Left ventricle myocardium superior (tissue), 1 donor: ENCODE measurements at places on chromosomes 7 and 10.

- DNase-seq, result no peak
Observed at GRCh38 chr10:70619271-70620019, 16.9 kb upstream of the PRF1 start.

DNA sequence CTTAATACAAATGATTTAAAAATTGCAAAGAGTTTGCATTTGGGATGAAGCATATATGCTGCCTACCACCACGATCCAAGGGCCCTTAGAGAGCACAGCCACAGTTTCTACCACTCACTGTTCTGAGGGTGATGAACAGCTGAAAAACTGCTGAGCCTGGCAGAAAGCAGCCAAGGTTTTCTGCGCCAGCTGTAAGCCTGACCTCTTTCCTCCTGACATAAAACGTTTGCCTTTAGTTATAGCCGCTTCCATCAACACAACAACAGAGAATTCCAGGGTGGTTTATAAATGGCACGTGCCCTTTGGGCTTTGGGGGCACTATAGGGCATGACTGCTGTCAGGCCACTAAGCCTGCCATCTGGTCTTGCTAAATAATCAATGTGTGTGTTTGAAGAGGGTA, 222.8 kb downstream of the RELN start:
- no peak for DNase-seq

DNA sequence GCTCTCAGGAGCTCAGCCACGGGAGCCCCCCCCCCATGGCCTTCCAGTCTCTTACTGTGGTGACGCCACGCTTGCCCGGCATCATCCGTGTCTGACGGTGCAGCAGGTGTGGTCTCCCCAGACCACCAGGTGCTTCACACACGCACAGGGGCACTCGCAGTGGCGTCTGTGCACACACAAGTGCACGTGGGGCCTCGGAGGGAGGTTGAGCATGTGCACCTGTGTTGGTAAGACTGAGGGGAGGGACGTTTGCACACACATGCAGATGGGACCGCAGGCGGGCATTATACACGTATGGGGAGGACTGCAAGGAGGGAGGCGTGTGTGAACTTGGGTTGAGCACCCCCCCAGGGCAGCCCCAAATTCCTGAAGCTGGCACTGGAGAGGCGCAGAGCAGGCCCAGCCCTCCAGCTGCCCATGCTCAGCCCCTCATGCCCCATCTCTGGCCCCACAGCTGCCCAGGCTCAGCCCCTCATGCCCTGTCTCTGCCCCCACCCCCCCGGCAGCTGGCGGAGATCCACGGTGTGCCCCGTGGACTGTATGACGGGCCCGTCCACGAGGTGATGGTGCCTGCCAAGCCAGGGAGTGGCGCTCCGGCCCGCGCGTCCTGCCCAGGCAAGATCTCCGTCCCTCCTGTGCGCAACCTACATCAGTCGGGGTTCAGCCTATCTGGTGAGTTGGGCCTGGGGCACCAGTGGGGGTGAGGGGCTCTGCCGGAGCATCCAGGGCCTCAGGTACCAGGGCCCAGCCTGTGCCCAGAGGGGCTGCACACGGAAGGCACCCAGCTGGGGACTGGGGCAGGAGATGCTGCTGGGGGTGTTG, 16.7 kb downstream of the DPYSL4 start:
- DNase-seq, result peak; percentile 34

DNA sequence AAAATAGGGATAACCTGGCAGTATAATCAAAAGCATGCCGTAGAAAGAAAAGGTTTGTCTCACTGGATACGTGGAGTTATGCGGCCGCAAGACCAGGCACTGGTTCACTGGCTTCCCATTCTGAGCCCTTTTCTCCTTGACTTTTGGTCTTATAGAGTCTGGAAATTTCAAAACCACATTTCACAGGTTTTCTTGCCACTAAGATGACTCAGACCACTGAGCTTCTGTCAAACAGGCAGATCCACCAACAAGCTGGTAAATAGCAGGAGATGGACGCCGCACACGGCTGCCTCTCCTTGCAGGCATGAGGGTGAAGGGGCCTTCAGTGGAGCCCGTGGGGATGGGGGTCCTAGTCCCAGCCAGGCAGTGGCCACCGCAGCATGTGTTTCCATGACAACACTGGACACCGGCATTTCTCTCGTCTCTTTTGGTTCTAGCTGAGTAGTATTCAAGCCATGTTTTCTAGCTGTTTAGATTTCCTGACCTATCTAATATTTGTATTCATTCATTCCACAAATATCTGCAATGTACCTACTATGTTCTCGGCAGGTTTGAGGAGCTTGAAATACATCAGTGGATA, 55.5 kb downstream of the KLF6 start:
- DNase-seq, result no peak

GRCh38 chr7:128163473-128163872, 77.6 kb upstream of the LEP start:
- no peak for DNase-seq

- no peak for DNase-seq
Observed at GRCh38 chr10:44593952-44594351, 209.1 kb upstream of the CXCL12 start.

- DNase-seq, result no peak
Observed at GRCh38 chr7:65276822-65277221, 96.8 kb upstream of the ZNF92 start.

DNA sequence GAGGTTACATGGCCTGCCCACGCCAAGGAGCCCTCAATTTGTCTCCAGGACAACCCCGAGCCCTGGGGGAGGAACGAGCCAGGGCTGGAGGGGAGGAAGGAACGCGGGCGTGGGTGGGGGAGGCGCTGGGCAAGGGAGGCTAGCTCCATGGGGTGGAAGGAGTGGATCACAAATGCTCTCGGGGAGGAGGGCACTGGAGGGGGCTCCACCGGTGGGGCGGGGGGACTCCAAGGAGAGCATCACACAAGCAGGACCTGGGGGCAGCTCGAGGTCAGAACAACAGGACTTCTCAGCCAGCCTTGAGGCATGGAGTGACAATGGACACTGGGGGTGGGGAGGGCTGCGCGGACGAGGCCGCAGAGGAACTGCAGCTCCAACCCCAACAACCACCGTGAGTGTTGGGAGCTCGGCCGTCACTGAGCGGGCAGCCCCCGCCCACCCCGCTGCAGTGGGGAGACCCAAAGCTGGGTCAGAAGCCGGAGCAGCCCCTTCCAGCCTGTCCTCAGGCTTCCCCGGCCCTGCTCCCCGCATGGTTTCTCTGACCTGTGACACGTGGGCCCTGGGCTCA, 41.1 kb downstream of the STK32C start:
- DNase-seq, result peak; percentile 11

- no peak for DNase-seq
Observed at GRCh38 chr7:98378210-98378819, 22.6 kb downstream of the BAIAP2L1 start.

- DNase-seq, result no peak
Observed at GRCh38 chr10:125172694-125173093, 12.3 kb upstream of the CTBP2 start.

- DNase-seq, result no peak
Observed at GRCh38 chr10:95305606-95306317, 15.0 kb upstream of the PDLIM1 start.

GRCh38 chr7:91299952-91300775, 35.9 kb downstream of the FZD1 start:
- DNase-seq, result no peak

DNA sequence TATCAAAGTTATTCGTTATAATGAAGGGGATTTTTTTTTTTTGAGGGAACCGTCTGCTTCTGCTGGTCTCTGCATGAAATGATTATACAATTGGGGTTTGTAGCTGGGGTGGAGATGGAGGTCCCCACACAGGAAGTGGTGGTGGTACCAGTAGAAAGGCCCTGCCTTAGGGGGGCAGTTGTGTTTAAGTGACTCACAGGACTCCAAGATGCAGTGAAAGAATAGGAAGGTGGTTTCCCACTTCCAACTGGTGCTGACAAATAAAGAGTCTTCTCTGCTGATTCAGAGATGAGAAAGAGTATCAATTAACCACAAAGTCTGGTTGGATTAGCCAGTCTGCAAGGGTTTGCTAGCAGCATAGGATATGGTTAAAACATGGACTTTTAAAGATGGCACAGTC, 376.0 kb downstream of the SORCS3 start:
- DNase-seq, result no peak

- DNase-seq, result no peak
Observed at GRCh38 chr7:98930921-98931320, 52.6 kb downstream of the TRRAP start.

DNA sequence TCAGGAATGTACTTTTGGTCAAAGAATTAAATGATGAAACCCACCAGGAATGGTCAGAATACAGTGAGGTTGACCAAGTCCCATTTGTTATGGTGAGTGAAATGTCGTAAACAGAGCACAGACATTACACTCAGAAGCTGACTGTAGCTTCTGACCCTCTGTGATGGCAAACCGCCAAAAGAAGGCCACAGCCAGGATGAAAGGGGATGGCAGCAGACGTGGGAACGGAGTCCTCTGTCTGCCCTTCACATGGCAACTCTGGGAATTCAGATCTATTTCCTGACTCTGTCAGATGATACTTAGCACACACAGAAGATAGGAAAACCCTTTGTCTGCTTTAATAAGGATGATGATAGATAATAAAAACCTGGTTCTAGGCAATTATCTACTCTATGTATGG, 757.1 kb downstream of the SORCS3 start:
- peak; percentile 36 for DNase-seq

GRCh38 chr7:76069238-76069638, 21.3 kb downstream of the MDH2 start:
- DNase-seq, result peak; percentile 82

GRCh38 chr7:69903410-69903809, 305.1 kb downstream of the AUTS2 start:
- no peak for DNase-seq

GRCh38 chr10:9028231-9028630, 973.7 kb downstream of the GATA3 start:
- no peak for DNase-seq

DNA sequence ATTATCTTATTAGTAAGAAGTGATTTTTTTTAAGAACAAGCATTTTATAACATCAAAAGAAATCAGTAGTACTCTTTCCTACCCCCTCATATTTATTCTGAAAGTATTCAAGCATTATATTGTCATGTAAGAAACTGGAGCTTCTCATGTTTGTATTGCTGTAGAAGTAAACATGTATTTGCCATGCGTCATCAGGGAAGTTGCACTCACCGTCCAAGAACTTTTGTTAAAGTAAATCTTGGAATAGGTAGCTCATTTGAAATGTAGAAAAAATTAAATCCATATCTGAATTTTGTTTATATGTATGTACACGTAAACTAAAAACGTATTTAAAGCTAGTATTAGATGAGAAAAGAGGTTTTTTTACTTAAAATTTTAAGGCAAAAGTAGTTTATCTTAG, 96.8 kb downstream of the PTEN start:
- no peak for DNase-seq

GRCh38 chr7:150524018-150524417, 9.3 kb downstream of the GIMAP7 start:
- DNase-seq, result no peak

DNA sequence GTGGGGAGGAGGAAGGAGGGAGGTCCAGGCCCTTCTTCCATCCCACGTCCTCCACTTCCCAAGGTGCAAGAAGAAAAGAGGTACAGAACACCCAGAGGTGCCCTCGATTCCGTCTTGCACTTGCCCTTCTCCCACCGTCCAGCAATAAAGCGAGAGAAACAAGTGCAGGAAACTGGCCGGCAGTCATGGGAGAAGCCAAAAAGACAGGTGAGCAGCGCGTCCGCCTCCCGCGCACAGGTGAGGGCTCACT, 1.3 kb downstream of the C10orf95 start:
- DNase-seq, result no peak
